ENCODE measurements at places on chromosomes 3 and 15.

DNA sequence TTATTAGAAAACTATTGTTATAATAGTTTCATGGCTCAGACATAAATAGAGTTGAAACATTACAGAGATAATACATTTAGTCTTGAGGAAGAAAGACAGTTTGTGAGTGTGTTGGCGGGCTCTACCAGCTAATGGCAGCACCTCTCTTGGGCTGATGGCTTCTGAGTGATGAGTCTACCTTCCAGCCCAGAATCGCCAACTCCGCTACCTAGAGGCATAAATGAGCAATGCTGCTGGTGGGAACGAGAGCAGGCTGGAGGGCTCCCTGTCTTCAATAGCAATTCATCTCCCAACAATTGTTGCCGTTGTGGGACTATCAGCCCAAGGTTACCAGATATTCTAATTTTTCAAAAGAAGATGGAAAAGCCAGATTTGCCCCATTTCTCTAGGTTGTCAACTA lies 388.7 kb downstream of the FOXP1 start:
- no peak for DNase-seq

GRCh38 chr3:108959017-108959416 lies 5.3 kb upstream of the GUCA1C start:
- no peak for DNase-seq

GRCh38 chr3:146682171-146682570 lies 77.0 kb upstream of the PLSCR5 start:
- no peak for DNase-seq

DNA sequence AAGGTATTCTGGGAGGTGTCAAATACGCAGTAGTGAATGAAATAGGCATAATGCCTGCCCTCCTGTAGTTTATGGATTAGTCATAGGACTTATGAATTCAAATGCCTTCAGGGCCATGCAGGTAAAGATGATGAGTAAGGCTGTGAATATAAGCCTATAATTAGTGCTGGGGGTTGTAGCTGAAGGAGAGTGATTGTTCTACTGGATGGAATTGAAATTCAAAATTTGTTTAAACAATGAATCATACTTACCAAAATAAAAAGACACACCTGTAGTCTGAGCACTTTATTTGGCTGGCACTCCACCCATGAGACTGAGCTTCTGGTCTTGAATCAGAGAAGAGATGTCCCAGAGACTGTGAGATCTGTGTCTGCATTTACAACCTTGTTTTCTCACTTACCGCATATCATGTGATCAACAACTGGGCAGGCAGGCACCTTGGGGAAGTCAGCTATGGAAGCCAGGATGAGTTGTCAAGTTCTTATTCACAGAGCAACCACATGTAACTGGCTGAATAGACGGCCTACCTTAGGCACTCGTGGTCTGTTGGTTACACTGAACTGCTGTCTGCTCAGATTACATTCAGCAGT lies 291.8 kb downstream of the NAALADL2 start:
- DNase-seq: no peak

DNA sequence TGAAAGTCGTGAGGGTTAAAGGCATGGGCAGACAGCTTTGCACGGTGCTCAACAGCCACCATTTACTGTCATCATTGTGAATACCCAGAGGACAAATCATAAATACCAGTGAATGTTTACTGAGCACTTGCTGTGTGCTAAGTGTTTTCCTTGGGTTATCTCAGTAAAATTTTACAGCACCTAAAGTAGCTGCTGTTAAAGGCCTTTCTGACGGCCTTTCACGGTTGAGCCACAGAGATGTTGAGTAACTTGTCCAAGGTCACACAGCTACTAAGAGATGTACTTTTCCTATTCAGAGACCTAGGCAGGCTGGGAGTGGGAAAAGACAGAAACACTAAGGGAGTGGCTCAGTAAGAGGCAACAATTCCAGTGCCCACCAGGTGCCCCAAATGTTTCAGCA lies 393 bp upstream of the CPNE9 start:
- DNase-seq: no peak

DNA sequence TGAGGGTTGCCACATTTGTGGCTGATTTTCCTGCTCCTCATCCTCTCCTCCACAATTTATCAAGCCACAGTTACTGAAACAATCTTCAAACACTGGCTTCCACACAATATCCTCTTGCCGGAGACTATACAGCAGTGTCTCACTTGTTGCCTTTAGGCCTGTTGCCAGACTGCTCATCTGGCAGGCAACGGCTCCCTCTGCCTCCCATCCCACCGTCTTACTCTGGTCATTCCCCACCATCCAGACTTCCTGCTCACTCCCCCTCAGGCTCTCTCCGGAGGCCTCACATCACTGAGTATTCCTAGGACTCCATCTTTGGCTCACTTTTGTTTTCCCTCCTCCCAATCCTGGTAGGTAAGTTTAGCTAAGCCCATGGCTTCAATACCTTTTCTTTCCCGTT lies 301.9 kb downstream of the IL20RB start:
- peak; percentile 61 for DNase-seq

- DNase-seq: no peak
Observed at GRCh38 chr3:49428752-49429080, 408 bp downstream of the NICN1 start.

DNA sequence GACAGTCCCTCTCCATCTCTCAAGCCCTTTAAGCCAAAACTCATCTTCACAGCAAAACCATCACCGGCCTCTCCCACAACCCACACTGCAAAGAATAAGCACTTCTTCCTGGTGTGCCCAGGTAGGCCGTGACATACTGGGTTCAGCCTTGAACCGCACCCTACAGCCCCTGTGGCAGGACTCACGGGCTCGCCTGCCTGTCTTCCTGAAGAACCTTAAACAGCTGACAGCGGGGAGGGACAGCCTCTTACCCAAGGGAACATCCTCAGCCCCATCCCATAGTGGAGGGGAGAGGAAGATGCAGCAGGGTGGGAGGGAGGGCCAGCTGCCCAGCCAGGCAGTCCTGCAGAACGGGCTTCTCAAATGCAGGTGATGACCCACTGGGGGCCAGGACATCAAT lies 40.2 kb downstream of the TBC1D2B start:
- DNase-seq: no peak

- DNase-seq: no peak
Observed at GRCh38 chr3:185760088-185760487, 64.8 kb downstream of the IGF2BP2 start.

GRCh38 chr3:191968299-191968698 lies 507.3 kb downstream of the PYDC2 start:
- DNase-seq: no peak

GRCh38 chr3:180329187-180329586 lies 272.8 kb upstream of the TTC14 start:
- DNase-seq: no peak

DNA sequence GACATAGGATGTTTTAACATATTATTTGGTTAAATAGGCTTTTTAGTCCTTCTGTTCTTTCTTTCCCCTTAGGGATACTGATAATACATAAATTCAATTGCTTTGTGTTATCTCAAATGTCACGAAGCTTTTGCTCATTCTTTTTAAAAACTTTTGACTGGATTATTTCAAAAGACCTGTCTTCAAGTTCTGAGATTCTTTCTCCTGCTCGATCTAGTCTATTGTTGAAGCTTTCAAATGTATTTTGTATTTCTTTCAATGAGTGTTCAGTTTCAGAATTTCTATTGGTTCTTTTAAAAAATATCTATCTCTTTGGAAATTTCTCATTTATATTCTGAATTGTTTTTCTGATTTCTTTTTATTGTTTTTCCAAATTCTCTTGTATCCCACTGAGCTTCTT lies 16.9 kb downstream of the IL20RB start:
- no peak for DNase-seq

DNA sequence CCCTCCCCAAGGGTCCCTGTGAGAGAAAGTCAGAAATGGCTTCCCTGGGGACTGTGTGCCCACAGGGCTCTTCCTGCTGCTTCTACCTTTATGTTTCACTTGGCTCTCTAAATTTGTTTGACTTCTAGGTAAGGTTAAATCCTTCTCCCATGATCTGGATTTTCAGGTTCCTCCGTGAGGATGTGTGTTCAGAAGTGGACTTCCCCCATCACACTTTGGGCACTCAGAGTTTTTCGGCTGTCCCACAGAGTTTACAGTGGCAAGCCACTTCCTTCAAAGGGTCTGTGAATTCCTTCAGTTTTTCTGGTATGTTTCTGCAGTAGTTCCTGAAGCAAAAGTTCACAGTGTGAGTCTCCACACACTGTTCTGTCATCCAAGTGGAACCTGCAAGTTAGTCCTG lies 30.9 kb upstream of the RARB start:
- DNase-seq: no peak

DNA sequence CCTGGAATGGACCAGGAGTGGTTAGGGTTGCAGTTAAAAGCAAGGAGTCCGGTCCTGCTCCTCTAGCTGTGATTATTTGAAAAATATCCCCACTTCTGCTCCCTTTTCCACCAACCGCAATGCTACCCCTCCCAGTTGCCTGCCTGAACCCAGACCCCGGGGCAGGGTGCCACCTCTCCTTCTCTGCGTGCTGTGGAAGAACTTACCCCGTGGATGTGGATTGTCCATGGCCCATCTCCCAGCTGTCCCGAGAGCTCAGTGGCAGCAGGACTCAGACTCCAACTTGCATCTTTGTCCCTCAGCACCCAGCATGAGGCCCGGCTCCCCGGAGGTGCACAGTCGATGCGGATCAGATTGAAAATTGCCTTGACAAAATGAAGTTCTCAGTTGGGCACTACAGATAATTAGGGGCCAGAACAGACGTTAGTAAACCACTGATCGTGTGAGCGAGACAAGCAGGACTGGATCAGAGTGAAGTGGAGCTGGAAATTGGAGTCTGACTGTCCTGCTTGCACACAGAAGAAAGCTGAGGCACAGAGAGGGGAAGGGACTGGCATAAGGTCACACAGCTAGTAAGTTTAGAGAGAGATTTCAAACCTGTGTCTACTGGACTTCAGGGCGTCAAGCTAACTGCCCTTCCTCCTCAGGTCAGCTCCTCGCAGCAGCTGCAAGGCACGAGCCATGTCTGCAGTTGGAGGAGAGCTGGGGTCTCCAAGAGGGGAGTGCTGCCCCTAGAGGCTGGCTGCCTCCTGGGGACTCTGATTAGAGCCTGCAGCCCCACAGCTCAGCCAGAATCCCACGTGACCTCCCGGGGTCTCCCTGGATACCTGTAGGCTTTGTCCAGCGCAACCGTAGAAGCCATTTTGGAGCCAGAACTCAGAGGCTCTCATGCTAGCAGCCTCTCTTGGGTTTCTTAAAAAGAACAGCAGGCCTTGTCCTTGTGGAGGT lies 14.7 kb downstream of the SLC6A1 start:
- no peak for DNase-seq

DNA sequence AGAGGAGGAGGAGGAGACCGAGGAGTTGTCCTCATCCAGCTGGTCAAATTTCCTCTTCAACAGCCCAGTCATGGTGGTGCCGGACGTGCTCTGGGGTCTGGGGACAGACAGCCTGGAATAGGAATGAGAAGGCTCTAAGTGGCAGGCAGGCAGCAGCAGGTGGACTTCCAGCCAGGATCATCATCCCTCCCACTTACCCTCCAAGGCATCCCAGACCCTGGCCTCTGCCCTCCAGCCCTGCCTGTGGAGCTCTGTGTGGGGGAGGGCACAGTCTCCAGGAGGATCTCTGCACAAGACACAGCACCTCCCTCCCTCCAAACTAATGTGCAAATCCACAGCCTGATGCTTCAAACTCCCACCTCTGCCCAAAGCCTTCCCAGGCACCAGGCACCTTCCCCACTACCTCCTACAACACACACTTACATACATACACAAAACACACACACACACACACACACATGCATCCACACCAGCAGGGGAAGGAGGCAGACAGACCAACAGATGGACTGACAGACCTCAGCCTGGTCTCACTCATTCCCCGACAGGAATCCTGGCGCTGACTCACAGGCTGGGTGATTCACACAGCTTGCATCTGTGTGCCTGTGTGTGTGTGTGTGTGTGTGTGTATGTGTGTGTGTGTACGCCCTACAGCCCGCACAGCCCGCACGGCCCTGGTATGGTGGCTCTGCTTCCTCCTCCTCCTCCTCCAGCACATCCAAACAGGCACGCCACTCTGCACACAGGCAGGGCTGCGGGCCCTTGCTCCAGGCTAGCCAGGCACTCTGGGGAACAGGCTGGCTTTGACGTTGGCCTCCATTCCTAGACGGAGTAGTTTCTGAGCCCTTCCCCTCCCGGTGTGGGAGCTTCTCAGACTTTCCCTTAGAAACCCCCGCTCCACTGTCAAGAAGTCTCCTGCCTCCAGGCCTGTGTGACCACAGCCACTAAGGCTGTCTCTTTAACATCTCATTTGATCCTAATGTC lies 6.5 kb downstream of the CSRNP1 start:
- peak; percentile 83 for DNase-seq

DNA sequence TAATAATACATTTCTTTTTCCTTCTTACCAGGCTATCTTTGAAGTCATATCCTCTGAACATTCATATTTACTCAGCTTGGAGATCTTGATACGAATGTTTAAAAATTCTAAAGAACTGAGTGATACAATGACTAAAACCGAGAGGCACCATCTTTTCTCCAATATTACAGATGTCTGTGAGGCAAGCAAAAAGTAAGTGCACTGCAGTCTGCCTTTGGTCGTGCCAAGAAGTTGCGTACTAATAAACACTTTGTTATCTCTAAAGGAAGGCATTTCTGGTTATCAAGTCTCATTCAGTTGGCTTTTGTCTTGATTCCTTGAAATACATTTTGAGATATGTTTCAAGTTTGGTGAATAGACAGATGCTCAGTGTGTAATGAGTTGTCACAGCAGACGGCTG lies 31.6 kb downstream of the ARHGEF26 start:
- no peak for DNase-seq

GRCh38 chr3:108388136-108389132 lies 92.1 kb downstream of the HHLA2 start:
- no peak for DNase-seq

DNA sequence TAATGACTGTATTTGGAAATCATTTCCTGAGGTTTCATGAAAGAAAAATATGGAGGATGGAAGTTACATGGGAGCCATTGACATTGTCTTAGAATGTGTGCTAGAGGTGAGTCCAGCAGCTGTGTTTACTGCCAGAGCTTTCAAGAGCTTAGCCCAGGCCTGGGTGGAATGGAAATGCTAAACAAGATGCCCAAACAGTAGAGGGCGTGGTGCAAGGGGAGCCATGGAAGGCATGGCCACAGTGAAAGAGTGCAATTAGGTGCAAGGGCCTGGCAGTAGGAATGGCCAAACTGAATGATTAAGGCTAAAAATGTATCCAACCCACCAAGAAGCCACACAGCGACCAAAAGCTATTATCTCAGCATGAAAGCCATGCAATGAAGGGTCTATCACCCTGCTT lies 257.7 kb upstream of the NR2F2 start:
- DNase-seq: no peak

DNA sequence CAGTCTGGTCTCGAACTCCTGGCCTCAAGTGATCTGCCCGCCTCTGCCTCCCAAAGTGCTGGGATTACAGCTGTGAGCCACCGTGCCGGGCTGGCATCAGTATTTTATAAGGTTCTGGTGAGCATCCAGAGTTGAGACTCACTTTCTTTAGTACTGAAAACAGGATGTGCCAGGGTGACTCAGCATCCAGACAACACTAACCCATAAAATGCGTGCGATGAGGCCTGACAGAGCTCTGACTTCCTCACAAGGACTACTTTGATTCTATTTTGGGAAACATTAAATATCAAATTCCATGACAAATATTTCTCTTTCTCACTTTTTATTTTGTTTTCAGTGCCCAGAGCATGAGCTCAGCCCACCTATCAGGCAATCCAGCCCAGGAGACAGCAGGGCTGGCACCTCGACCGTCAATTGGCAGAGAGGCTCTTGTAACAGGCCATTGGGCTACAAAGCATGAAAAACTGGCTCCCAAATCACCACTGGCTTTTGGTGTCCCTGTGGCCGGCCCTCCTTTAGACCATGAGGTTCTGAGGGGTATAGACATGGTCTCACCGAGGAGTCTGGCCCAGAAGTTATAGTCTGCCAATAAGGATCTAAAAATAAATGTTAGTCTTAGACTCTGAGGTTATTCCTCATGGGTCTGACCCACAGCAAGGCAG lies 75.0 kb downstream of the FEM1B start:
- DNase-seq: no peak

- no peak for DNase-seq
Observed at GRCh38 chr3:142272200-142272891, 47.0 kb upstream of the GK5 start.

All from DMS 273 treated with DMSO at 0.1 percent for 48 hours (cell line).